ENCODE measurements at places on chromosomes 12 and 14.

DNA sequence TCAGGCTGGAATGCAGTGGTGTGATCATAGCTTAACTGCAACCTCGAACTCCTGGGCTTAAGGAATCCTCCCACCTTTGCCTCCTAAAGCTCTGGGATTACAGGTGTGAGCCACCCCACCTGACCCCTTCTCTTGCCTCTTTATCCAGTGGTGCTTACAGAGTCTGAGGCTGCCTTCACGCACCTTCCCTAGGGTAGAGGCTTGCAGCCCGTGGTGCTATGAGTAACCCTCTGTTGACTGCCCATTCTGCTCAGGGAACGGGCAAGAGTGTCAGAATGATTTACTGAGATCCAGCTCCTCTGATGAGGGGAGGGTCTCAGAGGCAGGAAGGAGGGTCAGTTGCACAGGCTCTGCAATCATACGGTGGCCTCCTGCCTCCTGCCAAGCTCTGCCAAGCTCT, 125.1 kb upstream of the TBX3 start:
- H3K36me3 ChIP-seq = no peaks in the 10 kb centered on the region
- no peak overlapping the region for H3K4me3 ChIP-seq
- DNase-seq = no peak
- no peak overlapping the region for H3K27ac ChIP-seq

DNA sequence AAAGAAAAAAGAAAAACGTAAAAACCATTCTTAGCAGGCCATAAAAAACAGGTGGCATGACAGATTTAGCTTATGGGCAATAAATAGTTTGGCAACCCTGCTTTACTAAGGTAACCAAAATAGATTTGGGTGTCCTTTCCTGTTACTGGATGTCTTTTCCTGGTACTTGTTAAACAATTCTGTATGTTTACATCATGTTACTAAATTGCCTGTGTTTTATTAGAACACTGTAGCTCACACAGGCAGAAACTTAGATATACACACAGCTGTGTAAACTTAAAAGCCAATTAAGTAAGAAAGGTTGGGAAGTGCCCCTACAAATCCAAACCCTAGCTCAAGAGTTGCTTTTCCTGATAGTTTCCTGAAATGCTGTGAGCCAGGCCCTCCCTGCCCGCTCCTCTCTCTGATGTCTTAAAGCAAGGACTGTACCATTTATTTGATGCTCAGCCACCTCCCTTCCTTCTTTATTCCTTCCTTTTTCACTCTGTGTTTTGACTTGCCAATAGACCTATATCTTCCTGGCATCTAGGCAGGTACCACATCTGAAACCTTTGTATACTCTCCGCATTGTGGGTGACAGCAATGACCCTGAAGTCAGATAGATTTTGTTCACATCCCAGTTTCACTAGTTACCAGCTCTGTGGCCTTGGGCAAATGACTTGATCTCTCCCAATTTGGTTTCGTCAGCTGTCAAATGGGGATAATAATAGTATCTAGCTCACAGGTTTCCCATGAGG, 3.7 kb upstream of the CAMKK2 start:
- DNase-seq = no peak
- no peaks in the 10 kb centered on the region for H3K27me3 ChIP-seq

- H3K4me1 ChIP-seq = no peaks in the 10 kb centered on the region
- no peak for DNase-seq
- no peaks in the 10 kb centered on the region for H3K27me3 ChIP-seq
- H3K27ac ChIP-seq = no peak overlapping the region
- no peaks in the 10 kb centered on the region for H3K36me3 ChIP-seq
- no peak overlapping the region for H3K4me3 ChIP-seq
These were observed 266.3 kb downstream of the ITPR2 start for GRCh38 chr12:26566675-26567074.

GRCh38 chr12:68279227-68280054, 26.0 kb upstream of the IL22 start:
- no peak overlapping the region for H3K27ac ChIP-seq
- no peak for DNase-seq
- no peaks in the 10 kb centered on the region for H3K36me3 ChIP-seq
- no peak overlapping the region for H3K4me3 ChIP-seq

GRCh38 chr14:23864259-23864658, 89.3 kb upstream of the DHRS4 start:
- H3K36me3 ChIP-seq = no peaks in the 10 kb centered on the region
- H3K27ac ChIP-seq = no peak overlapping the region
- DNase-seq = no peak
- no peak overlapping the region for H3K4me3 ChIP-seq
- no peaks in the 10 kb centered on the region for H3K27me3 ChIP-seq
- H3K4me1 ChIP-seq = no peaks in the 10 kb centered on the region

DNA sequence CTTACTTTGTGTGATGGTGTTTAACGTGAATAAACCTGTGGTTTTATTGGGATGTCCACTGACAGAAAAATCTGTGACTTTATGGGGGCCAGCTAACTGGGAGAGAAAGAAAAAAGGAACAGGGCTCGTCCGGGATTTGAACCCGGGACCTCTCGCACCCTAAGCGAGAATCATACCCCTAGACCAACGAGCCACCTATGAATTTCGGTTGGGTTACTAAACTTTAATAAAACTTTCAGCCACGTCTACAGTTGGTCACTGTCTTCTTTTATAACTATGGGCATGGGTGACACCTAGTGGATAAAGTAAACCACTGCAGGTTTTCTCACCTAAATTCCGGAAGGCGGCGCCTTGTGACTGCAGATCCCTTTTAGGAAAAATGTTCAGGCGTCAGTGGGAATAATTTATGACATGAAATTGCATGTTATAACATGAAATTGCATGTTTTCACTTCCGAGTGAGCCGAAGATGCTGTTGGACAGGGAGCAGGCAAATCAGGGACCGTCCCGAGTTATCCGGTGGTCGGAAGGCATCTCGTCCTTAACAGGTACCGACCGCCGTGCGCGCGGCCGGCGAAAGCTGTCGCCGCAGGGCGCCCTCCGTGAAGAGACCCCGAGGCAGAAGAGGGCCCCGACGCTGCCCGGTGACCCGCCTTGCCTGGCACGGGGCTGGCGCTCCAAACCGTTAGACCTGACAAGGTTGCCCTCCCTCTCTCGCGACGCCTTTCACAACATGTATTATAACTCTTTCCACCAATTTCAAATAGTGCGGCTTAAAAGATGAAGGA, 18.2 kb upstream of the RNASE12 start:
- peak; percentile 92 for DNase-seq
- no peaks in the 10 kb centered on the region for H3K36me3 ChIP-seq
- H3K4me3 ChIP-seq = peak overlapping the region; percentile 95
- no peaks in the 10 kb centered on the region for H3K4me1 ChIP-seq

GRCh38 chr12:95136598-95136997, 63.2 kb upstream of the NR2C1 start:
- H3K4me3 ChIP-seq = no peak overlapping the region
- peaks cover 10% of the 10 kb centered on the region for H3K36me3 ChIP-seq
- no peaks in the 10 kb centered on the region for H3K4me1 ChIP-seq
- no peak overlapping the region for H3K27ac ChIP-seq
- no peak for DNase-seq
- no peaks in the 10 kb centered on the region for H3K27me3 ChIP-seq

DNA sequence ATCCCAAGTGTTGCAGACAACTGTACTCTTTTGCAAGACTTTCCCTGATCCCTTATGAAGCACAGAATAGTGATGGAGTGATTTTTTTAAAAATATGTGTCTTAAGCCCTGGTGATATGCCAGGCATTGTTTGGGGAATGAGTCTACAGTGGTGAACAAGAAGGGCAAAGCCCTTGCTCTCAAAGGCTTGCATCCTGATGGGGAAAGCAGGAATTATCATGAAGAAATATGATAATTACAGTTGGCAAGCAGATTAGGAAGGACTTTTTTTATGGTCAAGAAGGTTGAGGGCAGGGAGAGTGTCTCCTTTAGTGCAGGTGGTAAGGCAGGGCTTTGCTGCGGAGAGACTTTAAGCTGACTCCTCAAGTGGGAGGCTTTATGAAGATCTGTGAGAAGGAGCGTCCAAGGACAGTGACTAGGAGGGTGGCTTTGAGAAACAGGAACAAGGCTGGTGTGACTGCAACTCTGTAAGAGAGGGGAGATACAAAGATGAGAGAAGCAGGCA, 100.2 kb downstream of the SYNE2 start:
- H3K27ac ChIP-seq = no peak overlapping the region
- no peaks in the 10 kb centered on the region for H3K4me1 ChIP-seq
- H3K36me3 ChIP-seq = peaks cover 8% of the 10 kb centered on the region
- H3K4me3 ChIP-seq = no peak overlapping the region
- no peaks in the 10 kb centered on the region for H3K27me3 ChIP-seq
- no peak for DNase-seq

GRCh38 chr12:2408262-2408661, 355.5 kb downstream of the CACNA1C start:
- no peak overlapping the region for H3K4me3 ChIP-seq
- DNase-seq = no peak
- H3K4me1 ChIP-seq = peaks cover 16% of the 10 kb centered on the region

DNA sequence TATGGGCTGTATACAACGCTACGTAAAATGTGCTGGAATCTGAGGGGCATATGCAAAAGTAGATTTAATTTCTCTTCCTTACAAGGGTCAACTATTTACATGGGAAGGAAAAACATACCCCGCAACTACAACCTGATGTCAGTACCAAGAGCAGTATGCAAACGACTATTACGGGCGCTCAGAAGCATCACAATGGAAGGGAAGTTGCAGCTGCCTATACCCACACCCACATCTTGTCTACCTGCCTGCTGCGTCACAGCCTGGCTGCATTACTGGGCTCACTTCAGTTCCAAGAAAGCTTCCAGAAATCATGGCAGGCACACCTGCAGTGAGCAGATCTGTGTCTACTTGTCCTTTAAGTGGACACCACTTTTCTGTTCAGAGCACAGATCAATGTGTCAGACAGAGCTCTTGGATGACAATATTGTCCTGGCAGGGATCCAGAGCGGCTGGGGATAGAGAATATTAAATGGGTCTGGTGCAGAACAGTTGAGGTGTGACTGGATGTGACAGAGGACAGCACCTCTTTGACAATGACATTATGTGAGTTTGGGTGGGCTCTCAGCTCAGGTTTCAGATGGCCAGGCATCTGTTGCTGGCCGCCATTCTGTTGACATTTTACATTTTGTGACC, 41.5 kb upstream of the GNG2 start:
- no peak overlapping the region for H3K4me3 ChIP-seq
- no peaks in the 10 kb centered on the region for H3K4me1 ChIP-seq
- no peak overlapping the region for H3K27ac ChIP-seq
- no peak for DNase-seq

DNA sequence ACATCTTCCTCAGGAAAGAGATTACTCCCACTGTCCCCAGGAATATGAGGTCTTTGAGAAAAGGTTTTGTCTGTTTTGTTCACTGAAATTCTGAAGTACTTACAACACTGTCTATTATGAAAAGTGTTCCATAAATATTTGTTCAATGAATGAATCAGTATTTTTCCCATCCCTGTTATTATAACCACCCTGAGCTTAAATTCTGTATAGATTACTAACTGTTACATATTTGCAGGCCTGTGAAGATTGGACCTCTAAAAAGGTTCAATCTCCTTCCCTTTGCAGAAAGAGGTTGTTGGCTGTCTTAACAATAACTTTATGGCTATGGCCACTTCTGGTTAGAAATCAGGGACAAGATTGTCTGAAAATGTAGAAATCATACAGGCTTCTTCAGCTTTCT, 174.5 kb upstream of the NPAS3 start:
- no peak overlapping the region for H3K27ac ChIP-seq
- no peaks in the 10 kb centered on the region for H3K36me3 ChIP-seq
- peaks cover 10% of the 10 kb centered on the region for H3K4me1 ChIP-seq
- H3K4me3 ChIP-seq = no peak overlapping the region
- no peaks in the 10 kb centered on the region for H3K27me3 ChIP-seq
- no peak for DNase-seq

GRCh38 chr12:5201554-5202218, 158.0 kb downstream of the KCNA5 start:
- peak; percentile 64 for DNase-seq
- H3K27me3 ChIP-seq = no peaks in the 10 kb centered on the region
- no peak overlapping the region for H3K4me3 ChIP-seq
- H3K27ac ChIP-seq = no peak overlapping the region
- peaks cover 51% of the 10 kb centered on the region for H3K4me1 ChIP-seq
- H3K36me3 ChIP-seq = no peaks in the 10 kb centered on the region

- no peaks in the 10 kb centered on the region for H3K4me1 ChIP-seq
- H3K27ac ChIP-seq = no peak overlapping the region
- H3K4me3 ChIP-seq = no peak overlapping the region
- peaks cover 63% of the 10 kb centered on the region for H3K27me3 ChIP-seq
- DNase-seq = no peak
These were observed 1.7 kb downstream of the P2RX2 start for GRCh38 chr12:132620113-132620898.

DNA sequence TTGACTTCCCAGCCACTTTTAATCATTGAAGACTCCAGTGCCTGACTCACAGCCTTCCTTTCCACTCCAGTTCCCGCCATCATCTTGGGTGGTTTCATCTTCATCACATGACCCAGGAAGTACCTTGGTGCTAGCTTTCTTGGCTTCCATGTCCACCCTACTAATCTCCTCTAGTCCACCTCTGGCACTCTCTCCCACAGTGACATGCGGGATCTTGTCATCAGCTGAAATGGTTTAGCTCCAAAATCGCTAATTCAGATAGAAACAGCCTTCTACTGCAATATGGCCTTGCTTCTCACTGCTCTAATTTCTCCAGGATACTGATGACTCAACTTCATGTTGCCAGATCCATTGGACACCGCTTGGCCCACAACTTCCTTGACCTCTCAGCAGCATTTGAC, 24.5 kb downstream of the WDR20 start:
- no peaks in the 10 kb centered on the region for H3K36me3 ChIP-seq
- DNase-seq = no peak
- H3K27ac ChIP-seq = no peak overlapping the region
- H3K4me1 ChIP-seq = peaks cover 7% of the 10 kb centered on the region
- no peak overlapping the region for H3K4me3 ChIP-seq

DNA sequence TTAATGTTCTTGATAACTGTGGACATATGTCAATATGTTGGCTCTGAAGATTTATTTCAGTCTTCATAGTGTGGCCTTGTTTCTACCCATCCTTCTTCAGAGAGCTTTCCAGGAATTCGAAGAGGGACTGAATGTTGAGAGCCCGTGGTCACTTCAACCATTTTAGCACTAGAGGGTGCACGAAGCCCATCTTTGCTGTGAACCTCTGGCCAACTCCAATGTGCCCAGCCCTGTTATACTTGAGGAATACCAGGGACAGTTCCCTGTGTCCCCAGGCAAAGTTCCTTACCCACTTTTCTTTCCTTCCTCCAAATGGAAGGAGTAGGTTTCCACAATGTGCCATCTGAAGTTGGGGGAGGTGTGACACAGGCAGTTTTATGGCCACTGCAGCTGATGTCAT, 603.5 kb downstream of the RPL10L start:
- H3K4me3 ChIP-seq = no peak overlapping the region
- no peaks in the 10 kb centered on the region for H3K36me3 ChIP-seq

GRCh38 chr14:77183896-77184295, 2.3 kb downstream of the TMEM63C start:
- H3K4me1 ChIP-seq = peaks cover 16% of the 10 kb centered on the region
- no peak overlapping the region for H3K4me3 ChIP-seq
- peaks cover 11% of the 10 kb centered on the region for H3K27me3 ChIP-seq
- no peaks in the 10 kb centered on the region for H3K36me3 ChIP-seq
